GM18507 (cell line): ENCODE measurements at places on chromosomes 3 and 15.

- no peak for DNase-seq
Observed at GRCh38 chr15:68310804-68311463, 33.4 kb downstream of the FEM1B start.

- DNase-seq = no peak
Observed at GRCh38 chr3:139811331-139811730, 123.7 kb upstream of the CLSTN2 start.

- DNase-seq = no peak
Observed at GRCh38 chr15:48178648-48178931, 495 bp upstream of the MYEF2 start.

GRCh38 chr3:12782172-12782815 lies 14.2 kb upstream of the CAND2 start:
- DNase-seq = no peak

DNA sequence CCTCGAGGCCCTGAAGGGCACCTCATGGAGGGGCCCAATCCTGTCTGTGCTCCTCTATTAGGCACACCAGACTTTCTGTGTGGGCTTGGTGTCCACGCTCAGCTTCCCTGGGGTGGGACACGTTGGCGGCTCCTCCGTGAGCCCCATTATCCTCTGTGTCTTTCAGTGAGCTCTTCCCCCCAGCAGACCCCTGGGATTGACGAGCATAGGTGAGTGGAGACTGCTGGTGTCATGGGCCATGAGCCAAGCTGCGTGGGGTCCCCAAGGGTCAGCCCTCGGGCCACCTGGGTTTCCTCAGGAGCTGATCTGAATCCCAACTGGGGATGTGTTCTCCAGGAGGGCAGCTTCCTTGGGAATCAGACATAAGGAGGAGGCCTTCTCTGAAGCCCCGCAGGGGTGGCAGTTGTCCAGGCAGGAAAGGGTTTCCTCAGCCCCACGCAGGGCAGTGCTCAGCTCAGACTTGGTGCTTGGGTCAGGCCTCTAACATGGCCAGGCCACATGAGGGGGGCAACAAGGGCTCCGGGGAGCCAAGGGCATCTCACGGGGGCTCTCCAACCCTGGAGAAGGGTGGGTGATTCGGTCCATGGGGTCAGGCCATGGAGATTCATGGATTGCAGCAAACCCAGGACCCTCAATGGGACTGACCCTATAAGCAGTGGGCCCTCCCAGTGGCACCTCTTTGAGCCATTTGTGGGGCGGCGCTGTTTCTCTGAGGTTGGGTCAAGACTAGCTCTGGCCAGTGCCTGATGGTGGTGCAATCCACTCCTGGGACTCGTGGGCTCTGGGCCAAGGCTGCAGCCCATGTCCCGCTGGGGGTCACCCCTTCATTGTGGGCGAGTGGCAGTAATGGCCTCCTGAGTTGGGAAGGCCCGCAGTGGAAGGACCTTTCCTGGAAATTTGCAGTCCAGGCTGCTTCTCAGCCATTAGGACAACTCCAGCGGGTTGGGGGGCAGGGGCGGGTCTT lies 222.5 kb downstream of the SNRPN start:
- DNase-seq = no peak

DNA sequence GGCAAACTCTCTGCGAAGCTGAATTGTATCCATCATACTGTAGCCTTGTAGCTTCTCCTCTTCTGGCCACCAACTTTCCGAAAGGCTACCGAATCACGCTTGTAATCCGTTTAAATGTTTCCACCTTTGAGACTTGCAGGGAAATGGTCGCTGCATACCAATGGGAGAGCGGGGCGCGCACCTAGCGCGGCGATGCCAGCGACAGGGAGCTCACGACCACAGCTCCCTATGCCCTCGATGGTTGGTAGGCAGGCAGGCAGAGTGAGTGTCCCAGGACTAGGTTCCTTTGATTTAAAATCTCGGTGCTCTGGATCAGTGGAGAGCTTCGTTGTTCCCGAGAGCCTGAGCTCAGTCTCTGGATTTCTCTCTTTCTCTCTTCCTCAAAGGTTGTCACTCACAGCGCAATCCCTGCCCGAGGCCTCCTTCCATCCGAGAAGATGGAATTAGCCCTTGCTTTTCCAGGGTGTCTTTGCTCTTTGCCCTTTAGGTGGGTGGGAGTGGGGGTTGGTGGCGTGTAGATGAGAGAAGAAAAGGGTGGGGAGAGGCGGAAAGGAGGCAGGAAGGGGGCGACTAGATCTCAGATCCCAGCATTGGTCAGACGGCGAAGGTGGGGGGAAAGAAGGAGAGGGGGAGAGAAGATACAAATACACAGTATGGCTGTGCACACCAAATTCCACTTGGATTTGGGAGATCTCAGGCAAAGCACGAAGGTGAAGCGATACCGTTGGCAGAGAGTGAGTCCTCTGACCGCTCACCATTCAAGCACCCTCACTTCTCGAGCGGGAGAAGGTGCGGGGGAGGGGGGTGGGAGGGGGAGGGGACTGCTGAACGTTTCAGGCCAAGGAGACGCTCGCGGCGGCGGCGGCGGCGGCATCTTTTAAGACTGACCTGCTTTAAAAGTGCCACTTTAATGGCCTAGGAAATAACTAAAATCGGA lies at the start of gene SLITRK3:
SLITRK3 (minus strand) TSS at position 745 of the 937 bp plus-strand sequence. CDS start 5,554 bp downstream, outside the sequence.
- DNase-seq = no peak

GRCh38 chr3:44981220-44981619 lies 5.2 kb downstream of the EXOSC7 start:
- no peak for DNase-seq

- no peak for DNase-seq
Observed at GRCh38 chr3:143783851-143784370, 64.4 kb downstream of the SLC9A9 start.

DNA sequence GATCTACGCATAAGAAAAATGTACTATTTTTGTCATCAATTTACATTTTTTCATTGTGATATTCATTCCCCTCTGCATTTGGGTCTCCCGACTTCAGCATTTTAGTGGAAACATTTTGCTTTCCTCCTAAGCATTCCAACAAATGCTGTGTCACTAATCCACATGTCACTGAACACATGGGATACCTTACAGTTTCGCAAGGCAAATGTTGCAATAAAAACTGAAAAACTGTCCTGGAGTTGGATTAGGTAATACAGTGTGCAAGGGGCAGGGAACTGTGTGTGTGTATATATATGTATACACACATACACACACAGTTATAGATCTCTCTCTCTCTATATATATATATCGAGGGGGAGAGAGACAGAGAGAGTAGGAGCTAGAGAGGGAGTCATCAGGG lies 632.2 kb downstream of the MAGI1 start:
- DNase-seq = no peak

DNA sequence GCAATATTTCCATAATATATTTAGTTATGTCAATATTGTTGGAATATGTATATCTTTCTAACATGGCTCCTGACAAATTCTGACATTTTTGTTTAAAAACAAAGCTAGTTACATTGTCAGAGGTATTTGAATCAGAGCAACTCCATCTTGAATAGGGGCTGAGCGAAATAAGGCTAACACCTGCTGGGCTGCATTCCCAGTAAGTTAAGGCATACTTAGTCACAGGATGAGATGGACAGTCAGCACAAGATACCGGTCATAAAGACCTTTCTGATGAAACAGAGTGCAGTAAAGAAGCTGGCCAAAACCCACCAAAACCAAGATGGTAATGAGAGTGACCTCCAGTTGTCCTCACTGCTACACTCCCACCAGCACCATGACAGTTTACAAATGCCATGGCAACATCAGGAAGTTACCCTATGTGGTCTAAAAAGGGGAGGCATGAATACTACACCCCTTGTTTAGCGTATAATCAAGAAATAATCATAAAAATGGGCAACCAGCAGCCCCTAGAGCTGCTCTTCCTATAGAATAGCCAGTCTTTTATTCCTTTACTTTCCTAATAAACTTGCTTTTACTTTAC lies 30.4 kb downstream of the RPL22L1 start:
- DNase-seq = no peak

GRCh38 chr3:117874028-117874690 lies 1160.5 kb downstream of the IGSF11 start:
- no peak for DNase-seq

- DNase-seq = no peak
Observed at GRCh38 chr3:107752202-107752990, 229.6 kb downstream of the BBX start.

DNA sequence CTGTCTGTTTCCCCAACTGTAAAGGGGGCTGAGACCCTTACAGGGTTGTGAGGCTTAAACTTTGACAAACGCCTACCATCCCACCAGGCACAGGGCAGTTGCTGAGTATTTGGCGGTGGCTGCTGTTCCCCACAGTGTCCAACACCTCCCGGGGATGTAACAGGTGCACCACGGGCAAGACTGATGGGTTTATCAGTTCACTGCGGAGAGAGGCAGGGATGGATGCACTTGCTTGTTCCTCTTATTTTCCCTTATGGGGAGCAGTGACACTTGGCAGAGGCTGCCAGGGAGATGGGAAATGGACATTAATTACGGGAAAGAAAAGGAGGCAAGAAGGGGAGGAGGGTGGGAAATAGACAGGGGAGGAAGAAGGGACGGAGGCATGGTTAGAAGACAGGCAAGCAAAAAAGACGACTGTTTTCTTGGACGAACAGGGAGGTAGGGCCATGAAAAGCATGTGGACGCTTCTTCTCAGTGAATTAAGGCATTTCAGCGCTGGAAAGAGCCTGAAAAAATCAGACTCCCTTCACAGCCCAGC lies 16.6 kb upstream of the ADIPOQ start:
- no peak for DNase-seq

DNA sequence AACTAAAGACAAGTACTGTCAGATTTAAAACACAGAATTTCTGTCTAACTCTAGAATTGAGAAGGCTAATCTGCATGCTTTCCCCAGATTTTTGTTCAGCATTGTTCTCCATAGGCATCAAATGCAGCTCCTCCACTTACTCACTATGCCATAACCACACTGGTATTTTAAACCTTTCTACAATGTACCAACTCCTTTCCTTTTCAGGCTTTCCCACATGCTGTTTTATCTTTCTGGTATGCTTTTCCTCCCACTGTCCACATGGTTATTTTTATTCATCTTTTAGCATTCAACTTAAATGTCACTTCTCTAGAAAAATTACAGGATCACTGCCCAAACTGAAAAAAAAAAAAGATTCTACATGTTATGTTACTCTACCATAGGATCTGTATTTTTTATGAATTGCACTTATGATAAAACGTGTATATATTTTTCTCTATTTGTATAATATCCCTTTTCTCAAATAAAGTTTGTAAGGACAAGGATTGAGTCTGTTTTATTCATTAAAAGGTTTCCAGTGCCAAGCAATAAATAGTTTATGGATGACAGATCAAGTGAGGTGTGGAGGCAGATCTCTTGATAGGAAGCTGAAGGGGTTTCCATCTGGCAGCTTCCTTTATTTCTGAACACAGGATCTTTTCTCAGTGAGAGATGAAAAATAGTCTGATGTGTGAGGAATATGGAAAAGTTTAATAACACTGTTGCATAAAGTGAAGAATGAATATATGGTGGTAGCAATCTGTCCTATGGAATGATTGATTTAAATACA lies 1064.5 kb downstream of the ZPLD1 start:
- DNase-seq = no peak

DNA sequence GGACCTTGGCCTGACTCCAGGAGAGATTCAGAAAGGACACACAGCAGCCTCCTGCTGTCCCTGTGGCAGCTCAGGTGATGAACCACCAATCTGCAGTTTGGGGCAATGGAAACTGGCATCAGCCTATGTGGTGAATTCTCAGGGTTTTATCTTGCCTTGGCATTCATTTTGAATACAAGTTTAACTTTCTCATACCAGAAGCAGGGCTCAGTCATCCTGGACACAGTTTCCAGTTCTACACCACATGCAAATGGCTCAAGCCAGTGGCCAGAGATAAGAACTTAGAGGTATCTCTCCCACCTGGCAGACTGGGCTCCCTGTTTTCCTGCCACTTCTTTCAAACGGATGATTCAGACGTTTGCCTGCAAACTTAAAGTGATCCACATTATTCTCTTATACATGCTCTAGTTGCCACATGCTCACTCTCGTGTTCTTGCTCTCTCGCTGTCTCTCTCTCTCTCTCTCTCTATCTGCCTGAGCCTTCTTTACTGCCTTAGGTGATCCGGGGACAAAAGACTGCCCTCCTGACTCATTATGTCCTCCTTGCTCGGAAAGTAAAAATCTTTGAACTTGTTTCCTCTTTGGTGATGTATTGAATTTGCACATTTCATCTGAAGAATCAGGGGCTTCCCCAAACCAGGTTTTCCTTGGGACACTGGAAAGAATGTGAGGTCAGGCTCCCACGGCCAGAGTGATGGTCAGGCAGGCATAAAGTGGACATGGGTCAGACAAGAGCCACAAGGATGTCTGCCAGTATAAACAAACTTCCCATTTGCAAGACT lies 99.6 kb upstream of the STT3B start:
- no peak for DNase-seq

- peak; percentile 25 for DNase-seq
Observed at GRCh38 chr3:120780977-120781376, 38.4 kb downstream of the GTF2E1 start.

GRCh38 chr15:88849376-88850072 lies 45.8 kb downstream of the HAPLN3 start:
- DNase-seq = no peak

GRCh38 chr3:190528706-190529105 lies 14.8 kb downstream of the IL1RAP start:
- DNase-seq = no peak

GRCh38 chr3:142963234-142963515 lies 299 bp downstream of the PAQR9 start:
- no peak for DNase-seq

- DNase-seq = no peak
Observed at GRCh38 chr15:22884344-22884743, 45.9 kb downstream of the NIPA2 start.

- DNase-seq = no peak
Observed at GRCh38 chr3:122558605-122559004, 5.5 kb downstream of the PARP9 start.

DNA sequence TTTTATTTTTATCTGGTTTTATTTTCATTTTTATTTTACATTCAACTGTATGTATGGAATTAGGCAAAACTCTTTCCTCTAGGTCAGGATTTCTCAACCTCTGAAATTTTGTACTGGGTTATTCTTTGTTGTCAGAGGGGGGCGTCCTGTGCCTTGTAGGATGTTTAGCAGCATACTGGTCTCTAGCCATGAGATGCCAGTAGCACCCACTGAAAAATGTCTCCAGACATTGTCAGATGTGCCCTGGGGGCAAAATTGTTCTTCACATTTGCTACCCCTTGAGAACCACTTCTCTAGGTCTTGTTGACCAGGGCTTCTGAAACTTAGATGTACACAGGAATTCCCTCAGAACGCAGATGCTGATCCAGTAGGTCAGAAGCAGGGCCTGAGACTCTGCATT lies 5.4 kb downstream of the CHRNA5 start:
- DNase-seq = no peak
